ENCODE measurements at places on chromosomes 16 and 17.

- peak; percentile 85 for DNase-seq
These were observed 2.3 kb downstream of the BAHCC1 start for GRCh38 chr17:81397314-81398175.

DNA sequence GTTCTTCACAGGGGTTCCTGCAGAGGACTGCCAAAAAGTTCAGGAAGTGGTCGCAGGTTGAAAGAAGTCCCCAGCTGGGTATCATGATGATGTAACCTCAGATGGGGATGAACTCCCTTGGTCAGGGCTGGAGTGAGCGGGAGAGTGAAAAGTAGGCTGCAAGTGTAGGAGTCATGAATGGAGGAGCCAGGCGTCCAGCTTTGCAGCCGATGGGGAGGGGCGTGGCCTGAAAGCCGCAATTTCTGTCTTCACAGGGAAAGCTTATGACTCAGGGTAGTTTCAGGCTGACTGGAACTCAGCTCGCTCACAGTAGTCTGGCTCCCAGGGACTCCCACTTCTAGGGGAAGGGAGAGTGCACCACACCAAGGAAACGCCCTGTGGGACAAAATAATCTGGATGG lies 70.0 kb upstream of the HS3ST3A1 start:
- no peak for DNase-seq

- no peak for DNase-seq
These were observed 4.4 kb downstream of the JUP start for GRCh38 chr17:41782142-41782541.

- peak; percentile 69 for DNase-seq
These were observed 11.8 kb downstream of the HID1 start for GRCh38 chr17:74960570-74961342.

- peak; percentile 67 for DNase-seq
These were observed 11.8 kb downstream of the DNAJA2 start for GRCh38 chr16:46961373-46962353.

- DNase-seq, result no peak
These were observed 11.1 kb downstream of the SYNRG start for GRCh38 chr17:37598145-37598544.

DNA sequence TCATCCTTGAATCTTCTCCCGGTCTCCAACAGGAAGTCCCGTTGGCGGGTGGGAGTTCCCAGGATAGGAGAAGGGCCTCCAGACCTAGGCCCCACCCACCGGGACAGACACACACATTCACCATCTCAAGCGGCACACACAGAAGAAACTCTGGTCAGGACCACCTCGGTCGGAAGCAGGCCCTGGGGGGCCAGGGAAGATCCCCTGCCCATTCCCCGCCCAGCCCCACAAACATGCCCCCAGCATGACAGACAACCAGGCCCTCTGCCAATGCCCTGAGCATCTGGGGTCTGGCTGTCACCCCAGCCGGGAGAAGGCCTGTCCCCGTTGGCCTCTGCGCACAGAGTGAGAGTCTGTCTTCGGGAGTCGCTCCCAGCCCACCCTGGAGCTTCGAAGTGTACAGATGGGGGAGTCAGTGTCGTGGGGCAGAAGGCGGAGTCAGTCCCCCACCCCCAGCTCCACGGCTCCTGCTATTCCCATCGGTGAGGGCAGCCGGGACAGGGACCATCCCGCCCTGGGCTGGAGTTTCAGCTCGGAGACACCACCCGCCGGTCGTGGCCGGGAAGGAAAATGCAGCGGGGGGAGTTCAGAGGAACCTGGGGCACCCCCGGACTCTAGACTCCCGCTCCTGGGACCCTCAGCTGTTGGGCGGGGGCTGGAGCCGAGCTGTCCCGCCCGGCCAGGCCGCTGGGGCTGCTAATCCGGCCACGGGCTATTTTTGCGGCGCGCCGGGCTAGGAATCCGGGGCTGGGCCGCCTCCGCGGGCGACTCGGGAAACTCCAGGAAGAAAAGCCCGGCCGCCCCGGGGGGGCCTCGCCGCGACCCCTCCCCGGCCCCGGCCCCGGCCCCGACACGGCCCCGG lies 660 bp downstream of the RHBDF1 start:
- DNase-seq, result peak; percentile 37

DNA sequence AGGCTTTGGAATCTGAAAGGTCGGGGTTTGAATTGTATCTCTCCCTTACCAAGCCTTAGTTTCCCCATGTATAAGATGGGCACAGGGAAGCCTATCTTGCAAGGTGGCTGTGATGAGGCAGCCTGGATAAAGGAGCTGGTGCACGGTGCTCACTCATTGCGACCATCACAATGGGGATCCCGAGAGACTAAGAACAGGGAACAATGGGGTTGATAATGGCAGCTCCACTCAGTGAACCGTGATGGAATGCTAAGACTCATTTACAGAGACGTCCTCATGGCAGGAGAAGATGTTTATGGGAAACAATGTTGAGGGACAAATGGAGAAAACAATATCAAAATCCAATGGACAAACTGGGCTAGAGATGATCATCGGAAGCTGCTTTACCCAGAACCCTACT lies 81.8 kb downstream of the SPACA3 start:
- no peak for DNase-seq

GRCh38 chr16:48225456-48225855 lies 18.6 kb upstream of the LONP2 start:
- no peak for DNase-seq

- DNase-seq, result no peak
These were observed 52.3 kb downstream of the MSI2 start for GRCh38 chr17:57308543-57309186.

DNA sequence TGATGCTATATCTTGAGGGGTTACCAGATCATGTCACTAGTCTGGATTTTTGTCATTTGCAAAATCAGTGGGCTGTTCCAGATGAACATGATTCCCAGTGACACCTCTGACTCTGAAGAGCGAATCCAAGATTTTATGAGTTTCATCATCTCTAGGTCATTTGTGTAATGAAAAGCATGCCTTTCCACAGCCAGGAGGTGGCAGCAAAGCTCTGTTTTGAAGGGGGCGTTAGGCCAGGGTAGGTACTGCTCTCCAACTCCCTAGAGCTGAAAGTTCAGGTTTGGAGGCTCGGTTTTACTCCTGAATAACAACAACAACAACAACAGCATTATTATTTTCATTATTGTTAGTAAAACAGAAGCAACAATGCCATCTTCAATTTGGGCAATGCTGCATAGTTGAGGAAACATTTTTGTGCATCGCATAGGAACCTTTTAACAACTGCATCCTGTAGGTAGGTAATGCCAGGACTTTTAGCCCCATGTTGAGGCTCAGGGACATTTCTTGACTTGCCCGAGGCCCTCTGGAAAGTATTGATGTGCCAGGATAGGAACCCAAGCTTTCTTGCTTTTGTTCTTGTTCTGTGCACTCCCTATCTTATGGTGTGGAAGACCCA lies 77.0 kb downstream of the MYH13 start:
- peak; percentile 87 for DNase-seq

- peak; percentile 99 for DNase-seq
These were observed at the start of gene ALDH3A2 for GRCh38 chr17:19648475-19649273. ALDH3A2 (plus strand) TSS chr17:19648751; CDS start chr17:19648972, 221 bp downstream.

DNA sequence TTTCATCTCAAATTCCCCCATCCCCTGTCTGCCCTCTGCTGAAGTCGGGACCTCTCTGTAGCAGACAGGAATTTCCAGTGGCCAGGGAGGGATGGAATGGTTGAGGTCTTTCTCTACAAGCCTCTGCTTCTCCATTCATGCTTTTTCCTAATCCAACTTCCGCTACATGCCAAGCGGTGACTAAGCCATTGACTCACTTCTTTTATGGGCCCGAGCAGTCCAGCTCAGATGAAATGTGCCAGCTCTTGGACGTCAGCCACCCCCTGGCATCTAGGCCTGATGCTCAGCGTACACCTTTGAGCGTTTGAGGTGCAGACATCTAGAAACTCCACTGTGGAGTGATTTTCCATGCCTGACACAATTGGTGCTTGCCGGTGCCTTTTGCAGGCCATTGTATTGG lies 40.7 kb upstream of the GPR139 start:
- no peak for DNase-seq

GRCh38 chr16:12766853-12767252 lies 36.8 kb downstream of the CPPED1 start:
- DNase-seq, result no peak

DNA sequence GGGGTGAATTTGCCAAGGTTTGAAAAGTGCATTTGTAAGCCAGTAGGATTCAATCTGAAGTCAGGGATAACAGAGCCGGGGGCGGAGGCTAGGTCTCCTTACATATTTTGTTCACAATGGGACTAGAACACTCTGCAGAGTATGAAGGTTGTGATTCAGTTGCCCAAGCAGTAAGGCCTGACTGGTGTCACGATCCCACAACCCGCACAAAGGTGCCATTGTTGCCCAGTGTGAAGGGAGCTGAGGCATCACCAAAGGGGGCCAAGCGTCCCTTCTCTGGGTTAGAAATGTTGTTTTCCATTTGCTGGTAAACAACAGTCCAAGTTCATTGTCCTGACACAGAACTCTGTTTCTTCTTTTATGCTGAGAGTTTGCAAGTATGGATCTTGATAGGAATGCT lies 471.8 kb downstream of the MAF start:
- DNase-seq, result no peak

DNA sequence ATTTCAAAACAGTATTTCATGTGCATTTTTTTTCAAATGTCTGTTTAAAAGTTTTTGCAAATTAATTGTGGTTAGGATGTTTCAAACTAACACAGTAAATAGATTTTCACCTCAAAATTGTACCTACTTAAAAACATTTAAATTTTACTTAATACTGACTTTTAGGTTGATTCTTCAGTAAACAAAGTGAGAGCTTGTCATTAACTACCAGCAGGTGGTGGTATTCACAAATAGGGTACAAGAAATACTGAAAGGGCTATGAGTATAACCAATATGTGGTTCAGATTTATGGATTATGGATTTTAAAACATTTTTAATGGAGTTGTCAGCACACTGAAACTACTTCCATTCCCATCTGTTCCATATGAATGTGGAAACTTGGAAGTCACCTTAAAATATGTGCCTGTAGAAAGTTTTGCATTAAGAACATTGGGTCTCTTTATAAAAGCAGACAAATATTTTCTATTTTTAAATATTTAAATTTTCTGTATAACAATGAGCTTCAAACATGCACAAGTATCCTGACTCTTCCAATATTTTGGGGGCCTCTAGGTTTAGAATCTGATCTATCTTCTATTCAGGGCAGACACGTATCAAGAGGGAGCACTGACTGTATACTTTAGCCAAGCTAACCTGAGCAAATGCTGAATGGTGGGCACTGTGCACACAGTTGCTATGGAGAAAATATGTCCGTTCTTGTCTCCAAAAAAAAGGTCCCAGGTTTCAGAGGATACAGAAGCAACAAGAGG lies 155.6 kb downstream of the SNX11 start:
- DNase-seq, result peak; percentile 5

DNA sequence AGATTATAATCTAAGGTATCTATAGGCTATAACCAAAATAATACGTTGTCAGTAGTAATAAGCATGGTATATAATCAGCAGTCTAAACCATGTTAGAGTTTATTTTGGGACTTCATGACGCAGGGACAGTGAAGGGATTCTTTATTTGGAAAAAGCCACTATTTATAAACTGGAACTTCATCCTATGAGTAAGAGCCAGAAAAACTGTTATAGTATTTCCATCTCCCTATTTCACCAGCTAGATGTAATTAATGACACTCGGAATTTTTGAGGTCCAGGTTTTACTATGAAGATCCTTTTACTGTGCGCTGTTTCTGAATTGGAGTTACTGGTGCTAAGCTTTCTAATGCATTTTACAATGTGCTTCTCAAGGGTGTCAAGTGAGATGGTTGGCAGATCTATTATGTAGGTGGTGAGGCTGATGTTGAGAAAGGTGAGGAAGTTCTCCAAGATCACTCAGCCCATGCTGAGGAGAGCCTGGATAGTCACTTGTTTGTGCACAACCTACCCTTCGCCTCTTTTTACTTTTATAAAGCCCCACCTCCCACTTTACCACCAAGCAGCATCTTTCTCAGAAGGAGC lies 149.3 kb downstream of the MSI2 start:
- DNase-seq, result no peak

DNA sequence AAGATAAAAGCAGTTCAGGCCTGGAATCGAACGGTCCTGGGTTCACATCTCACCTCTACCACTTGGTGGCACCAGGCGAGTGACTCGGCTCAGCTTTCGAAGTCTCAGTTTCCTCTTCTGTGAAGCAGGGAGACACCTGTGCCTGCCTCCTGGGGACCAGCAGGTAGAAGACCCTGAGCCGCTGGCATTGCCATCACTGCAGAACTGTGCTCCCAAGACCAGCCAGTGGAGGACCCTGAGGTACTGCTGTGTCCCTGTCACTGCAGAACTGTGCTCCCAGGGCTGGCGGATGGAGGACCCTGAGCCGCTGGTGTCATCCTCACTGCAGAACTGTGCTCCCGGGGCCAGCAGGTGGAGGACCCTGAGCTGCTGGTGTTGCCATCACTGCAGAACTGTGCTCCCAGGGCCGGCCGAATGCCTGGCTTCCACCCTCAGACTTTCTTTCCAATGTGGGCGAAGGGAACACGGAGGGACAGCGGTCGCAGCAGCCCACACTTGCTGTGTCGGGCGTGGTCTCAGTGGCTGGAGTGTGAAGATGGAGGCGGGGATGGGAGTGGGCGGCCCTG lies 8.7 kb upstream of the SLC7A5 start:
- DNase-seq, result no peak

- DNase-seq, result no peak
These were observed 260.2 kb downstream of the GRIN2A start for GRCh38 chr16:9921997-9922396.

GRCh38 chr17:10633738-10634379 lies 23.2 kb downstream of the MYH3 start:
- DNase-seq, result no peak

- peak; percentile 51 for DNase-seq
These were observed 442 bp downstream of the ABCC3 start for GRCh38 chr17:50634915-50635731.

GRCh38 chr16:2038382-2039231 lies 9.0 kb downstream of the NTHL1 start:
- no peak for DNase-seq

DNA sequence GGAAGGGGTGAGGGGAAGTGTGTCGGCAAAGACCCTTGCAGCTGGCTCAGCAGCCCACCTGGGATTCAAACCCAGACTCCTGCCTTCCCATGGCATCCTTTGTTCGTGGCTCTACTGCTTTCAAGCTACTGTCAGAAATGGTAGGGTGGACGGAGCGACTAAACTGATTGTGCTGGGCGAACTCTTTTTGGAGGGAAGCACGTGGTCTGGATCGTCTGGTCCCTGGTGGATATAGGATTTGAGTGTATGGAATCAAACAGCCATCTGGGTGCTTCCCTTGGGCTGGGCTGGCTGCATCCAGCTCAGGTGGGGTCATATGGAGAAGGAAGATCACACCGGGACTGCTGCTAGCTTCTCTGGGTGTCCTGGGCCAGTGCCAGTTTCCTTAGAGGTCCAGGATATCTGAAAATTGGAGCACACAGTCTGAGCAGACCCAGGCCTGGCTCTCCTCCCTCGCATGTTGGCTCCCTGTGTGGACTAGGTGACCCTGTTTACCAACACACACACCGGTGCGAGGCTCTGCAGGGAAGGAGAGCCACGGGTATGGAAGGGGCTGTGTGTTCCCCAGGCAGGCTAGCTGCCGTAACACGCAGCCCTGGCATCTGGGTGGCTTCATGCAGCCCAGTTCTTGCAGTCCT lies 8.6 kb downstream of the CMIP start:
- DNase-seq, result no peak

Data from suppressor macrophage (primary cell).